ENCODE measurements at places on chromosomes 13 and 19. TPM values are rescaled to one million over a fixed set of nuclear protein-coding genes. Genes with fewer than 3 reads are reported as not detected.

DNA sequence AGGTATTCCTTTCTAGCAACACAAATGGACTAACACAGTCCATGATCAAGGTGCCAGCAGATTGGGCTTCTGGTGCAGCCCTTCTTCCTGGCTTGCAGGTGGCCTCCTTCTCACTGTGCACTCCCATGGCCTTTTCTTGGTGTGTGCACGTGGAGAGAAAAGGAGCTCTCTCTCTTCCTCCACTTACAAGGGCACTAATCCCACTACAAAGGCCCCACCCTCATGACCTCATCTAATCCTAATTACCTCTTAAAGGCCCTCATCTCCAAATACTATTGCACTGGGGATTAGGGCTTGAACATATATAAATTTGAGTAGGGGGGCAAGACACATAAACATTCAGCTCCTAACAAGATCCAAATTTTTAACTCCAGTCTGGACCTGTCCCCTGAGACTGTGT is 19.7 kb upstream of the FARP1 start:
- no peak for ATAC-seq

GRCh38 chr19:3968556-3969434 is 2.1 kb downstream of the DAPK3 start:
- ATAC-seq: peak; percentile 74

DNA sequence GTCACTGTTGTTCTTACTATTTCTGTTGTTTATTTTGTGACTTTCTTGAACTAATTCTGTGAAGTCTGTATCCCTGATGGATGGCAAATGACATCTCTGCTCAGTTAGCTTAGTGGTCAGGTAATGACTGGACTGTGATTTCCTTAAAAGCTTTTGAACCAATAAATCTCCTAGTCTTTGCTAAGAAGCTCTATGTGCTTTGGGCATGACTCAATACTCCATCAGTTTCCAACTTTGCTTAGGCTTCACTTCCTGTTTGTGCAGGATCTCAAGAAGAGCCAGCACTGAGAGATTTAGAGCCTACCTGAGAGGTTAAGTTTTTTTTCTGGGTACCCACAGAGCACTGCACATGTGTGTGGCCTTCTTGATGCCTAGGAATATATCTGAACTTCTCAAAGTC is 329.7 kb upstream of the HTR2A start:
- ATAC-seq: no peak

DNA sequence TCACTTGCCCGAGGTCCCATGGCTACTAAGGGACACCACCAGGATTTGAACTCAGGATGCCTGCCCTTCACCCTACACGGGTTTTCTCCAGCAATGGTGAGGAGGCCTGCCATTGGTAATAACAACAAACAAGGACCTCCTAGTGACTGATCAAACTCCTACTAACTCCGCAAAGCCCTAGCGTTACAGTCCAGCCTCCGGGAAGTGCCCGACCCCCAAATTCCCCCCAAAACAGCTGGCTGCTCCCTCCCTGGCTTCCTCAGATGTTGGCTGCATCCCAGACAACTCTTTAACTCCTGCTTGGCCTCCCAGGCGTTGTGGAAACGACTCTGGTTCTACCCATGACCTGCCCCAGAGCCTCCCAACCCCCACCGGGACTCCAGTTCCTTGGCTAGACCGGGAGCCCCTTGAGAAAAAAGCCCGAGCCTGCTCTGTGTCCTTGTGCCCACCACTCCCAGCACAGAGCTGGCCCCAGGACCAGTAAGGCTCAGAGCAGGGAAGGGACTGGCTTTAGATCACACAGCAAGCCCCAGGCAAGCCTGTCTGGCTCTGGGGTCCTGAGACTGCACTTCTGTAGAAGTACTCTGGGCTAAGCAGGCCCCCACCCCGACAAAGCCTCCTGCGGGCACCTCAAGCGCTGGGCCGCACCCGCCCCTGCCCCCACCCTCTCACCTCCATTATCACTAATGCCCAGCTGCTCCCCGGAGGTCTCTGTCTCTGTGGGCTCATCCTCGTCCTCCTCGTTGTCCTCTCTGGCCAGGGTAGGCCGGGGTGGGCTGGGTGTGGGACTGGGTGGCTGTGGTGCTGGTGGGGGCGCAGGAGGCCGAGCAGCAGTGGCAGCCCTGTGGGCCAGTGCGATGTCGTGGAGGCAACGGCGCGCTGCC is 4.7 kb downstream of the AKT1S1 start:
- ATAC-seq: no peak

GRCh38 chr19:16077984-16078758 is 1.9 kb downstream of the TPM4 start:
- peak; percentile 4 for ATAC-seq

DNA sequence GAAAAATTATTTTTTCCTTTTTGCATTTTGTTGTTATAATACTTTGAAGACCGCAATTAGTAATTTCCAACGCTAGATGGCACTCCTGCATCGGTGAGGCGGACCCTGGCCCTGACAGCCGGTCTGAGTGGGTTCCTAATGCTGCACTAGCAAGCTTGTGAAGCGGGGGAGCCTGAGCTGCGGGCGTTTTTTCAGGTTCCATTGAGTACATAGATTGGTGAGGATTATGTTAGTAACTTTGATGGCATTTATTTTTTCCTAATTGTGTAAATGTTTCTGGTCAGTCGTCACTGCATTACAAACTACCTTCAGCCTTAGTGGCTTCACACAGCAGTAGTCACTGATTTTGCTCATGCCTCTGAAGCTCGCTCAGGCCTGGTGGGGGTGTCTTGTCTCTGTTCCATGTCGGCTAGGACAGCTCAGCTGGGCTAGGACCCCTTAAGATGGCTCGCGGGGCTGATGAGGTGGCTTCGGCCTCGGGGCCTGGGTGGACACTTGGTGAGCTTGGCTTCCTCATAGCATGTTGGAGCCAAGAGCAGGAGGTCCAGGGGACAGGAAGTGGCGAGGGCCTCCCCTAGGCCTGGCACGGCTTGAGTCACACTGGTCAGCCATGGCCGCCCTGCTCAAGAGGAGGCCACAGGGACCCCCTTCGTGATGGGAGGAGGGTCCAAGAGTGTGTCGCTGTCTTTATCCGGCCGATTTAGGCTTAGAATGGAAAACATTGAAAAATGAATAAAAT is 25.0 kb downstream of the ERCC5 start:
- ATAC-seq: peak; percentile 58

GRCh38 chr19:13277104-13277809 is 127.0 kb downstream of the IER2 start:
- ATAC-seq: peak; percentile 86

- ATAC-seq: no peak
Observed at GRCh38 chr19:7815325-7815724, 14.7 kb upstream of the EVI5L start.

DNA sequence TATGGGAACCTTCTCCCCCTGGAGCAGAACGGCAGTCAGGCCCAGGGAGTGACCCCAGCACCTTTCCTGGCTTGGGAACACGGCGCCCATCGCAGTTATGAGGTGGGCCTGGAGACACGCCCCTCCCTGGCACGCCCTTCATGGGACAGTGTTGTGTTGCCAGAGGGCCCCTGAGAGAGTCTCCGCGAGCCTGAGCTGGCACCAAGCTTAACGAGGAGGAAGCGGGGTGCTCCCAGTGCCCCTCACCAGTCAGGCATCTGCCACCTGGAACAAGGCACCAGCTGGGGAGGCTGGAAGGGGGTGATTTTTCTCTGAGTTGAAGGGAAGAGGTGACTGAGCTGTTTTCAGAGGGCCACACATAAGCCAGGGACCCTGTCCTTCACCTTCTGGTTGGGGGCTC is 180.6 kb downstream of the KDM4B start:
- no peak for ATAC-seq

GRCh38 chr13:35765941-35766340 is 289.5 kb upstream of the MAB21L1 start:
- ATAC-seq: no peak

- no peak for ATAC-seq
Observed at GRCh38 chr19:16579381-16579780, 7.2 kb upstream of the SLC35E1 start.

DNA sequence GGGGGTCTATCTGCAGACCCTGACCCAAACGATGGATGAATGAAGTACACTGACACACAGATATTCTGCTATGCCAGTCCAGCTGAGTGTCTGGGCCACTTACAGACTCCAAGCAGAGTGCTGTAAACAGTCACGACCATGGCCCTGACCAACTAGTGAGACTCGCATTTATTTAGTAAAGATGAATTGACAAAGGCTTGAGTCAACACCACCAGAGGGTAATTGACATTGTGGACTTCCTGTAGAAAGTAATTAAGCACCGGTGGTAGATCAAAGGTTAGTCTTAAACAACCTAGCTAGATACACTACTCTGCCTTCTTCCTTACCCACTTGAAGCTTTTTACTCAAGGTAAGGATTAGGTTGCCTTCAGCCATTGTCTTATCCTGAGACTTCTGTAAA is 63.4 kb upstream of the KPNA3 start:
- no peak for ATAC-seq

GRCh38 chr19:11338569-11339253 is 746 bp downstream of the RAB3D start:
- ATAC-seq: peak; percentile 71

DNA sequence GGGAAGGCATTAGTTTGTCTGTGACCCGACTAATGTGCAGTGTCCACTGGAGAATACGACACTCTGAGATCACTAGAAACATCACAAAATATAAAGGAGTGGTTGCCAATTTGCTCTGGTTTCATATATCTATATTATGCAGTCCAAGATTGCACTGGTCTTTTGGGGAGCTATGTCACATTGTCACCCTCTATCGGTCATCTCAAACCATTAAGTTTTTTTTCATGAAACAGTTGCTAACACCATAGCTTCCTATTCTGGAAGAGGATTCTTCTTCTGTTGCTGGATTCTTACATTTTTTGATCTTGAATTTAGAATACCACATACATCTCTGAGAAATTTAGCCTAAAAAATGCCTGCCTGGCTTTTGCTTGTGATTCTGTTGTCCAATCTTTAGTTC is 168.6 kb downstream of the LACC1 start:
- no peak for ATAC-seq

GRCh38 chr19:46022061-46022430 is 807 bp downstream of the PGLYRP1 start:
- no peak for ATAC-seq

GRCh38 chr19:41932259-41932719 is 4.0 kb upstream of the ERFL start:
- no peak for ATAC-seq

Gene LRG1
- 24.9 TPM for total RNA-seq

Gene BRSK1
- 0.28 TPM for total RNA-seq
